ENCODE measurements at places on chromosomes 1 and 21.

DNA sequence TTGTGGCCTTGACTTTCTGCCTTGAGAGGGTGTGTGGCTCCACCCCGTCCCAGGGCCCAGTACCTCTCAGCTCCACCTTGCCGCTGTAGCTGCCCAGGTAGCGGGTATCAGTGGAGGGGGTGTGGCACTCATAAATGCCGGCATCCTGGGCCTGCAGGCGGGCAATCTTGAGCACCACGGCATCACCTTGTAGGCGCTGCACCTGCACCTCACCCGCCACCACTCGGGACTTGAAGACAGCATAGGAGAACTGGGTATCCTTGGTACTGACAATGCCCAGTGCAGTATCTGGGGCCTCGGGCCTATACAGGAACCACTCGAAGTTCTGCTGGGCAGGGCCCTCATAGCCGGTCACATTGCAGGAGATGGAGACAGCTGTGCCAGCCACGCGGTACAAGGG is 3.6 kb downstream of the IGSF8 start:
- no peak for DNase-seq

DNA sequence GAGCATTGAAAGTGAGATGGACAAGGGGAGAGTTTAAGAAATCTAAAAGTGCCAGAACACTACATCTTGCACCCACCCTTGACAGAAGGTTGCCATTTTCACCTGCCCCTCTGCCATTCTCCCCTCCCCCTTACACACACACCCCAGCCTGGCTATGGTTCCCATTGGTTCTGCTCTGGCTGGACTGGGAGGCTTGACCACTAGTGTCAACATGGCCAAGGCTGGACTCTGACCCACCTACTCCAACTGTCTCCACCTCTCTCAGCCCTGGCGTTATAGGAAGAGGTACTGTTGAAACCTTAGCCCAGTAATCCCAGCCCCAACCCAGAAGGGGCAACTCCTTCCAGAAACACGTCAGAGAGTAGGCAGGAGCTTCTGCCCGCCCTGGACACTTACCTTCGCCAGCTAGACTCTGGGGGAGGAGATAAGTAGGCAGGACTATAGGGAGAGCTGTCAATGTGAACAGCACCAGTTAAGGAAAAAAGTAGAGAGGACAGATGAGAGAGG is 4.5 kb downstream of the CRTC2 start:
- no peak for DNase-seq

DNA sequence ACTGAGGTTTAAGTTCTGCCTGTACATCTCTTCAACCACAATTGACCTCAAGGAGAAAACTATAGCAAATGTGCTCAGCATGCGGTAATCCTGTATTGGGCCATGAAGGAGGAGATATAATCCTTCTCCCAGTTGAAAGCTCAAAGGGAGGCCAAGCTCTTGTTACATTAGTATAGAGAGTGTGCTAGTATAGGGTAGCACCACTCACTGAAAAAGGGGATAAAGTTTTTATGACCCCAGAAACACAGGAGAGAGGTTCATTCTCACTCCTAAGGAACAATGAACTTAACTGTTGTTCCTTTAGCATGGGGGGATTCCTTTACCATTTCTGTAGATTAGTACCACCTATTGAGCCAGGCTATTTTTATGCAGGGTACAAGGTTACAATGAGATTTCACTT is 267.7 kb downstream of the LRRIQ3 start:
- DNase-seq, result no peak

- DNase-seq, result no peak
These were observed 79.3 kb downstream of the OLFML2B start for GRCh38 chr1:161944381-161944780.

DNA sequence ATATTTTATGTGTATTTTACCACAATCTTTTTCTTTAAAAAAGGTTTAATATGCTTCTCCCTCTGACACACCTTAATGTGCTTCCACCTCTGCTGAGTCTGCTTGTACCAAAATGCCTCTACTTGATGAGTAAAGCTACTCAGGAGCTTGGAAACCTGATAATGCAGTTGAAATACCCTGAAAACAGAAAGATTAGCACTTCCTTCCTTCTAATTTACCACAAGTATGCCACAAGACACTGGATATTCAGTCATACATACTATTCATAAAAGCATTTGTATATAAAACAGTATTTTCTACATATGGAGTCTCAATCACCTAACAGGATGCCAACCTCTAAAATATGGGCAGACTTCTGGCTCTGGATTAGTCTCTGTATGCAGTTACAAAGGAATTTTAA is 55.0 kb downstream of the SLC35D1 start:
- no peak for DNase-seq

- no peak for DNase-seq
These were observed 56.8 kb downstream of the PLD5 start for GRCh38 chr1:242467556-242468145.

DNA sequence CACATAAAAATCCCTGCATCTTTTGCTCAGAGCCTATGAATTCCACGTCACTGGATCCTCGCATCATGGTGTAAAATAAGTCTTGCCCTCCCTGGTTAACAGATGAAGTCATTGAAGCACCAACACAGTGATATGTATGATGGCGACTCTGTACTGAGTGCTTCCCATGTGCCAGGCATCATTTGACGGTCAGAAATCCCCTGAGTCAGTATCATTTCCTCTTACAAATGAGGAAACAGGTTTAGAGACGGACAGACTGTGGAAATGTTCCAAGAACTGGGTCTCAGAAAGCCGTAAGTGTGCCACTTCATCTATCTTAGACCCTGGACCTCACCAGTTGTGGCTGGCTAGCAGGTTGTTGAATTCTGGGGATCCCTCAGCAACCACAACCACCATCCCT is 5.1 kb upstream of the OLFML2B start:
- DNase-seq, result no peak

- no peak for DNase-seq
These were observed 127.5 kb downstream of the RHOU start for GRCh38 chr1:228862542-228863505.

- DNase-seq, result no peak
These were observed 121.1 kb downstream of the LACTBL1 start for GRCh38 chr1:22851517-22851916.
